Activated T-cell treated with anti-CD3 and anti-CD28 coated beads, Interleukin-2, amount 50 U/mL, for 48 hours (primary cell): ENCODE measurements at places on chromosomes 7 and 10.

DNA sequence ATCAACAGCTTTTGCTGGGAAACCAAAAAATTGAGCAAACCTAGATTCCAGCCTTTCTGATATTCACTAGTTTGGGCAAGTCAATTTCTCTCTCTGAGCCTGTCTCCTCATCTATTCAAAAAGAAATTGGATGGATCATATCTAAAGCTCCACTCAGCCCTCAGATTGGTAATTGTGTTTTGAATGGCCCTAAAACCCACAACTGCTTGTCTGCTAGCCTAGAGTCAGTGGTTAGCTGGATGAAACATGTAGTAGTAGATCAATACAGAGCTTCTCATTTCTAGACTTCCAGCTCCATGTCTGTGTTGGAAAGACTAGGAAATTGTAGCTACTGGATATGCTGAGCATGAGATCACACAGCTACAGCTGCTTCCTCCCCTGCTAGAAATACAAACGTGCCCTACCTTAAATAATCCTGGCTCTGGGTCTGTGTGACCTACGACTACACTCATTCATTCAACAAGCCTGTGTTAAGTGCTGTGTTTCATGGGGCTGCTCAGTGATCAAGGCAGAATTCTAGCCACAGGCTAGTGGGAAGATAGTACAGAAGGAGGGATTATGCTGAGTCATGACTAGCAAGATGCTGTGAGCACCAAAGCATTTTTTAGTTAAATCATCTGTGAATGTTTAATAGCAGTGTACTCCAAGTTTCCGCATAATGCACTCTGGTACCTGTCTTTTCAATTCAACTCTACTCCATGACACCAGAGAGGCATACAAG is 15.7 kb downstream of the DNTT start:
- DNase-seq, result no peak

GRCh38 chr7:2605608-2606538 is 25.9 kb upstream of the TTYH3 start:
- no peak for DNase-seq

- no peak for DNase-seq
These were observed 70.0 kb upstream of the AGBL3 start for GRCh38 chr7:134916171-134916883.

DNA sequence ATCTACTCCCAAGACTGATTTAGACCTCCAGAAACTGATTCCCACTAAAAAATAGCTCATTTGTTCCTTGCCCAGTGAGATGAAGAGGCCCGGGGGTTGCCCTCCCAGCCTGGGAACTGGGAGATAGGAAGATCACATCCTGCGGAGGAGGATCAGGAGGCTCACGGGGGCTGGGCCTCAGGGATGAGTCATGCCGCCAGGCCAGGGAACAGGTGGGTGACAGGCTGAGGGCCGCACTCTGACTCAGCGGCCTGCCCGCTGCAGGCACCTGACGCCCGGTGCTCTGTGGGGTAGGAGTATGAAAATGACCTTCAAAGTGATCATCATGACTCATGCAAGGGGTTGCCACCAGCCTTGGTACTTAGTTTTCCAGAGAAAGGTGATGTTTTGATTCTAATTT is 104.5 kb upstream of the ZPBP start:
- DNase-seq, result peak; percentile 87

GRCh38 chr10:102652170-102652916 is 8.1 kb downstream of the TRIM8 start:
- DNase-seq, result no peak

GRCh38 chr7:76259124-76260093 is 43.1 kb upstream of the HSPB1 start:
- no peak for DNase-seq

DNA sequence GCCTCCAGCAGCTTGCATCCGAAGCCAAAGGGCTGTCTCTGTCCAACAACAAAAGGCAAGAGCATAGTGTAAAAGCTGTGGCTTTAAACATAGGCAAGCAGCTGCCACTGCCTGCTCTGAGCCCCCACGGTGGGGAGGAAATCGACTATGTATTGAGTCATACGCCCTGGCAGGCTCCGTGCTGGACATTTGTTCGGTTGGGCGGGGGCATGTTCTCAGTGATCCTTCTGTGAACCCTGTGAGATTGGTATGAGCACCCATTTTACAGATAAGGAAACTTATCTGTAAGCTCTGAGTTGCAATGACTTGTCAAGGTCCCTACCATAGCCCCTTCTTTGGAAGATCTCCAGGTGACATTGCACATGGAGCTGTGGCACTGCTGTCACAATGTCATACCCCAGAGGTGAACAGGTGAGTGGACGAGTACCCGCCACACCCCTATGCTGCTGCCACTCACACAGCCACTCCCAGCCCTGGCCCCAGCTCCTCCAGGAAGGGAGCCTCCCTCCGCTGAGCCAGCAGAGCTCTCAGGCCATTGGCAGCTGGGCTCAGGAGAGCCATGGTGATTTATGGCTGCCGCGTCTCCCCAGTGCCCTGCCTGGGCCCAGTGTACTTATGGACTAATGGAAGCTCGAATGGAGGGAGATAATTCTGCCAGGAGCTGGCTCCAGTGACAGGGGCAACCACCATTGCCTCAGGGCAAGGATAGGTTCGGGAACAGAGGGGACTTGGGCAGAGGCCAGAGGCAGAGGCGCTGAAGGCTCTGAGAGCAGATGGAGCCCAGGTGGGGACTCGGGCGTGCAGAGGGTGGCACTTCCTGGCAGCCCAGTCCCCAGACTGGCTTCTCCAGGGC is 43.7 kb downstream of the UNC5B start:
- DNase-seq, result no peak

DNA sequence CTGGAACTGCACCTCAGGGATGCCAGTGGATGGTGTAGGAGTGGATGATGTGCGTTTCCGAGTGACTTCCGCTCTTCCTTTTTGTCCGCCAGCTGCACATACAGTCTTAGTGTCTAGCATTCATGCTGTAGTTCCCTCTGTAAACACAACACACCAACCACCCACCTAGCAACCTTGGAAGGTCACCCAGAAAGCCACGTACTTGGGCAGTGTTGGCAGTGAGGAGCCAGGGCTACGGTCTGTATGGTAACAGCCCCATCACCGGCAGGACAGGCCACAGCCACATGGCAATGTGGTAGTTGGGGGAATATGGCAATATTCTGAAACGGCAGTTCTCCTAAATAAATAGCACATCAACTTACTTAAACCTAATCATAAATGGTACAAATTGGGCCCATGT is 613.5 kb upstream of the MGMT start:
- DNase-seq, result no peak

DNA sequence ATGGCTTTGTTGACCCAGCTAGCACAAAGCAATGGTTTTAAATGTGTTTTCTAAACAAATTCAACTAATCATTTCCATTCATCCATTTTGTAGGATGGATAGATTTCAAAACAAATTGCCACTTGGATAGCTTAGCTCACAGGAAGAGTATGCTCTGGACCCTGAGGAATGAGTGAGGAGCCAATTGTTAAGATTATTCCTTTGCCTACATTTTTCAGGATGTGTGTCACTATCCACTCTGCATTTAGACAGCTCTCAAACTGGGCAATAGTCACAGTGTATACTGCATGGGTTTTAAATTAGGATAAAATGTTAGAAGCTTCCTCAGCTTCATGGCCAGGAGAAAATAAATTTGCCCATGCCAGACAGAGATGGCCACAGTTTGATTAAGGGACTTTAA is 605.6 kb upstream of the TEX47 start:
- no peak for DNase-seq

DNA sequence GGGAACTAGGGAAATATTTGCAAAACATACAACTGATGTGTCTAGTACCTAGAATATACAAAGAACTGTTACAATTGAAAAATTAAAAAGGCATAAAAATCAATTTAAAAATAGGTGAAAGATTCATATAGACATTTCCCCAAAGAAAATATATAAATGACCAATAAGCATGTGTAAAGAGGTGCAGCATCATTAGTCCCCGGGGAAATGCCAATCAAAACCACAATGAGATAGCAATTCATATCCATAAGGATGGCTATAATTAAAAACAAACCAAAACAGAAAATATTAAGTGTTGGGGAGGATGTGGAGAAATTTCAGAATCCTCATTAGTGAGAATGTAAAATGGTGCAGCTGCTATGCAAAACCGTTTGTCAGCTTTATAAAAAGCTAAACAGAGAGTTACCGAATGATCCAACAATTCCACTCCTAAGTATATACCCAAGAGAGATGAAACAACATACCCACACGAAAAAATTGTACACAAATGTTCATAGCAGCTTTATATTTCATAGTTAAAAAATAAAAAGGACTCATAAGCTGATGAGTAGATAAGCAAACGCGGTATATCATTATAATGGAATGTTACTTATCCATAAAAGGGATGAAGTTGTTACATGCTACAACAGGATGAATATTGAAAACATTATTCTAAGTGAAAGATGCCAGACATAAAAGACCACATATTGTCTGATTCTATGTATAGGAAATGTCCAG is 210.1 kb upstream of the INHBA start:
- DNase-seq, result no peak

DNA sequence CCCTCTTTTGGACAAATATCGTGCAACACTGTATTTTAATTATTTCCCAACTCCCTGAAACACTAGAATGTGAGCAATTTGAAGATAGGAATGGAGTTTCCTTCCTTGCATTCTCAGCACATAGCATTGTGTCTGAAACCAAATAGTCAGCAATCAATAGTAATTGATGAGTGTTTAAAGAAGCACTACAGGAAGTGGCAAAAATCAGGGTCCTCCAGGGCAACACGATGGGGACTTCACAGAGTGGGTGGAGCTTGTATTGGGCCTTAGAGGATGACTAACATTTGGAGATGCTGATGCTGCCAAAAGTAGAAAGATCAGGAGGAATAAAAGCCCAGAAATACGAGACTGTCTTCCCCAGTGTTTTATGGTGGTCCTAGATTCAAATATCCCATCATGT is 94.9 kb downstream of the NPSR1 start:
- no peak for DNase-seq

- no peak for DNase-seq
These were observed 146.5 kb upstream of the AOAH start for GRCh38 chr7:36870625-36871354.

DNA sequence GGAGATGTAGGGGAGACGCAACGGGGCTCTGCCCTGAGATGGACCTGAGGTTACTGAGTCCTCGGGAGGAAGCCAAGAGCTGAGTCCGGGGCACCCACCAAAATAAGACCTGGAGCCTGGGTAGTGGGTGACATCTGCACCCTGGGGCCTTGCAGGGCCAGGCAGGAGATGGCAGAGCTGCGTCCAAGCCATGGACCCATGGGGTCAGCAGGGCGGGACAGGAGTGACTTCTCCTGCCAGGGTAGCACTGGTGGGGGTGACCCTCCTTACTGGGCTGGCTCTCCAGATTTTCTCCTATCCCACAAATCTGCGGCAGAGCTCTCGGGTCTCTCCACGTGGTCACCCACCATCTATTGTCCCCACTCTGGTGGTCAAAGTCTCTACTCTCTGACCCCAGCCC is 2.1 kb downstream of the GHRHR start:
- no peak for DNase-seq

DNA sequence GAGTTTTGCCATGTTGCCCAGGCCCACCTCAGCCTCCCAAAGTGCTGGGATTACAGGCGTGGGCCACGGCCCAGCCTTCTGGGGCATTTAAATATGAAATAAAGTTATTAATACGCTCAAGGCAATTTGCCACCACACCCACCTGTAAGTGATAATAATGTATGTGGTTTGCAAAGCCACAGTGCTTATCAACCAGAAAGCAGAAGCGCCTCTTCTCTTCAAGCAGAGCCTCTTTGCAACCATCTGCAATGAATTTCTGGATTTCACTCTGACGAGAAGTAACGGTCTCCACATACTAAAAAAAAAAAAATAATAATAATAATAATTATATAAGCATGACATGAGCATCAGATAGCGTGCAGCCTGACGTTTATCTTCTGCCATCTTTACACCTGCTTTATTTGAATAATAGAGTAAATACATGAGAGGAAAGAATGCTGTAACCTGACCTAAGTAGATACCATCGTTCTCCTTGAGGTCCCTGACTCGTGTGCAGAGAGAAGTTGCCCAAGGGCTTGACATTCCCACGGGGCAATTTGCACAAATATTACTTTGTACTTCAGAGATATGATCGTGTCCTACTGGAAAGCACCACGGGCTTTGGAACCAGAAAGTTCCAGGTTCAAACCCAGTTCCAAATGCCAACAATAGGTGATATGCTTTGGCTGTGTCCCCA is 34.0 kb downstream of the BRI3 start:
- DNase-seq, result no peak

GRCh38 chr10:58358314-58358933 is 23.6 kb downstream of the UBE2D1 start:
- DNase-seq, result no peak

DNA sequence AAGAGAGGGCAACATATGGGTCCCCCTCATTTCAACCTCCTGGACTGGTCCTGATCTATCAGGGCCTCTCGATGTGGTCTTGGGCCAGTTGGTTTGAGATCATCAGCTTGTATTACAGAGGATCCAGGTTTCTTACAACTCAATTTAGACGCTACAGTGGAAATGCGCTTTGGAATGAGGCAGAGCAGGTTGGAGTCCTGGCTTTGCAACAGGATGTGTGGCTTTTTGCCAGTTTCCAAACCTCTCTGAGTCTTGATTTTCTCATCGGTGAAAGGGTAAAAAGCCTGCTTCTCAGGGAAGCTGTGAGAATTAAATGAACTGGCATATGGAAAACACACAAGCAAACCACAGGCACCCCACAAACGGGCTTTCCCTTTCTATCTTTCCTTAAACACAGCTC is 37.5 kb upstream of the MKI67 start:
- no peak for DNase-seq

GRCh38 chr10:95505084-95505610 is 56.0 kb downstream of the SORBS1 start:
- no peak for DNase-seq

DNA sequence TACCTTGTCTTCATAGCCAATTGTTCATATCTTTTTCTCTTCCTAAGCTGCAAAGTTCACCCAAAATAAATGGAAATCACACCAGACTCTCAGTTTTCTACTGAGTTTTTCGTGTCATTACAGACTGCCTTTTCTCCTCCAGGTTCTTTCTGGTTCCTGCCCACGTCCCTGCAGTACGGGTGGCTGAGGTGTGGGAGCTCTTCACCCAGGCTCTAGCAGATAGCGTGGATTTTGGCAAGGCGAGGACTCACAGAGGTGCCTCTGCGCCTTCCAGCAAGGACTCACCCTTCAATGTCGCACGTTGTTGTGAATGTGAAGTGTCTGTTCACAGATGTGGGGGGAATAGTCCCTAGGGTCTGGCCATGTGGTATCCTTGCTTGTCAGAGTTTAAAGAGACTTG is 71.6 kb downstream of the ABCA13 start:
- no peak for DNase-seq

DNA sequence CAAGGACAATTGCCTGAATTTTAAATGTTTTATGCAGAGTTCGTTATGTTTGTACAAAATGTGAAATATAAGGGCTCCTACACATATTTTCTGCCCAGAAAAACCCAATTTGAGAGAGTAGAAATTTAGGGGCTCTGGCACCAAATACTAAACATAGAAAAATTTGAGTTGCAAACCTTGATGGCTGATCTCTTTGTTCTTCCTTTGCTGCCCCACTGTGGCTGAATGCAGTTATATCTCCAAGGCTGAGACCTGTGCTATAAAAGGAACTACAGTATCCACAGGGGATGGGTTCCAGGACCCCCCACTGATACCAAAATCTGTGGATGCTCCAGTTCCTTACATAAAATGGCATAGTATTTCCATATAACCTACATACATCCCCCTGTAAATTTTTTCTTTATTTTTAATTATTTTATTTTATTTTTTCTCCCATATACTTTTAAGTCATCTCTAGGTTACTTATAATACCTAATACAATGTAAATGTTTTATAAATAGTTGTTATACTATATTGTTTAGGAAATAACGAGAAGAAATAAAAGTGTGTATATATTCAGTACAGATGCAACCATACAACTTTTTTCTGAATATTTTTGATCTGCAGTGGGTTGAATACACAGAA is 22.5 kb downstream of the CFAP43 start:
- peak; percentile 44 for DNase-seq

GRCh38 chr7:41096917-41097316 is 606.0 kb downstream of the INHBA start:
- no peak for DNase-seq
